Mucosa of gallbladder (tissue), 1 donor: ENCODE measurements at places on chromosomes 11 and 22.

- DNase-seq = no peak
Observed at GRCh38 chr22:40606306-40606705, 30.2 kb downstream of the MRTFA start.

DNA sequence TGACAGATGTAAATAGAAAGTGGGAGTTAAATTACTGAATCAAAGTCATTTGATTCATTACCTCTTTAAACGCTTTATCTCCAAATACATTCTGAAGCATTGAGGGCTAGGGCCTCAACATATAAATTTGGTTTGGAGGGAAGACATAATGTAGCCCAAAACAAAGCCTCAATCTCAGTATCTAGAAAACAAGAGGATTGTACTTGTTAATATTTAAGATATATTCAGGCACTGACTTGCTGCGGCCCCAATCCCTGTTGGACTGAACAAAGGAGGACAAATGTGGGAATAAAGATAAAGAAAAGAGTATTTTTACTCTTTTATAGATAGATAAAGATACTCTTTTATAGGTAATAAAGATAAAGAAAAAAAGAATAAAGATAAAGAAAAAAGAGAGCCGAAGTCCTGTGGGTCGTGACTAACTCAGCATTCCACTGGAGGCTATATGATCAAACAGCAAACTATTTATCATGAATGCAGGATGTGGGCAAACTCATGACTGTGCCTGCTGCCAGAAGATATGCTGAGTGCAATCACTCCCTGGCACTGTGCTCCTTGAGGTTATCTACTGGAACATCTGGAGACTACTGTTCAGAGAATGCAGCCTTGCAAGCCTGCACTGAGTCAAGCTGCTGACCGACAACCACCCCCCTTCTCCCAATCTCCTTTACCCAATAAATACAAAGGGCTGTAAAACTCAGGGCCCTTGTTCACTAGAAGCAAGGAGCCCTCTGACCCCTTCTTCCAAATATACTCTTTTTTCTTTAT lies 6.9 kb downstream of the OR10V1 start:
- DNase-seq = no peak

DNA sequence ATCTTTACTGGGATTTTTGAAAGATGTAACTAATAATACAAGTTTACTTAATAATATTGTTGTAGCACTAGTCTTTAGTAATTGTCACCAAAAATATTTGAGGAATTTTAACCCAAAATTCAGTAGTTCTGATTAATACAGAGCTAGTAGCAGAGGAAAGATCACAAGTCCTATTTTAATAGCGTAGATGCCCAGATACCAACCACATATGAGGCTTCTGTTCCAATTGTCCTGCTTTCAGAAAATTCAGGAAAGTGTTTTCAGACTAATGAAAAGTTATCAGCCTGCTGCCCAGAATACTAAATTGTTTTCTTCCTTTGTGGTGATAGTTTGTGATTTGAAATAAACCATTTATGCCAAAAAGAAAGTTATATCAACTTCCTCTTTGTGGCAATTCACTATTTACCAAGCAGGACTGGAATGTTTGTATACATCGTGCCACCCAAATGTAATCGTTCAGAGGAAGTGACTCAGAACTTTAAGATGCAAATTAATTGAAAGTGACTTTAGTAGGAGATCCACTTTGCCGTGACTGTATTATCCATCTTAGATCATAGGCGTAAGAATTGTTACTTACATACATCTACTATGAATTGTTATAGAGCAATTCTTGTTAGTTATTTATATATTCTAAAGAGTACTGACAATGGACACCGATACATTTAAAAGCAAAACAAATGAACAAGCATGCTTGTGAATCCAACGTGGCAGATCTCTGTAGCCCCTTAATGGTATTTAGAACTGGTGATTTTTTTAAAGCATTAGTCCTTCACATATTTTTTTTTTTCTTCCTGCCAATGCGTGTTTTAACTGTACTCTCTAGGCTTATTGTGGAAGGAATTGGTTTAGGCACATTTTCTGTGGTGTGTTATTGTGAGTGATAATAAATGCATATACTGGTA lies 231.0 kb downstream of the DDX10 start:
- no peak for DNase-seq

GRCh38 chr11:121582296-121582695 lies 129.5 kb upstream of the SORL1-AS1 start:
- no peak for DNase-seq

- DNase-seq = no peak
Observed at GRCh38 chr22:26587991-26588613, 1.8 kb downstream of the TPST2 start.

- DNase-seq = no peak
Observed at GRCh38 chr11:131464461-131464860, 94.0 kb downstream of the NTM start.

GRCh38 chr11:67699521-67699920 lies 25.1 kb upstream of the ALDH3B2 start:
- no peak for DNase-seq

DNA sequence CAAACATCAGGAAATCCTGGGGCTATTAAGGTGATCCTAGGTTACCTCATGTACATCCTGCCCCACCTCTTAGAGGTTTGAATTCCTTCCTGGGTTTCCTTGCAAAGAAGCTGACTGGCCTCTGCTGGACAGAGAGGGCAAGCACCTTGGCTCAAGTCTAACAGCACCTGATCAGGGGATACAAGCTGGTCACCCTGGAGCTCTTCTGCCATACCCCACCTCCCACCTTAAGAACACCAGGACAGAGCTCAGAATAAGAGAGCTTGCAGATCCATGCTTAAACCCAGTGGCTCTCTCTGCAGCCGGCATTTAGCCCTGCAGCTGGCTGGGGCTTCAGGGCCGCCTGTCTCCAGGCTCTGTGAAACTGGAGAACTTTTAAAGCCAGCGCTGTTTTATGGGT lies 386.6 kb upstream of the NARS2 start:
- DNase-seq = no peak

- DNase-seq = peak; percentile 31
Observed at GRCh38 chr22:17842386-17842785, 68.1 kb upstream of the BID start.

- no peak for DNase-seq
Observed at GRCh38 chr11:66218036-66218435, 50.4 kb upstream of the RAB1B start.

- no peak for DNase-seq
Observed at GRCh38 chr11:113867843-113868503, 7.4 kb downstream of the USP28 start.

GRCh38 chr11:73586791-73587190 lies 11.1 kb downstream of the FAM168A start:
- DNase-seq = no peak

DNA sequence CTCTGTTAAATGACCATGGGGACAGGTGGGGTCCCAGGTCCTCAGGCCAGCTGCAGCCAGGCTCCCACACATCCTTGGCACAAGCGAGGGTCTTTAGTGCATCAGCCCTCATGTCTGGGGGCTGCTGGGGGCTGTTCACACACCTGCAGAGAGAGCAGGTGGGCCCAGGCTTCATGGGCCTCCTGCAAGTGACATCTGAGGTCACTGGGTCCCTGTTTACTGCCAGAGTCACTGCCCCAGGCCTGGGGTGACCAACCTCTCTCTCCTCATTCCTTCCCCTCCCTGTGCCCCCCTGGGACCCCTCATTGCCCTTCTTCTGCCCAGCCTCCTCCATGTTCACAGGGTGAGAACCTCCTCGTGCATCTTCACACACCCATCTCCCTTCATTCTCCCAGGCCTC lies 92.4 kb downstream of the RTL6 start:
- DNase-seq = no peak

DNA sequence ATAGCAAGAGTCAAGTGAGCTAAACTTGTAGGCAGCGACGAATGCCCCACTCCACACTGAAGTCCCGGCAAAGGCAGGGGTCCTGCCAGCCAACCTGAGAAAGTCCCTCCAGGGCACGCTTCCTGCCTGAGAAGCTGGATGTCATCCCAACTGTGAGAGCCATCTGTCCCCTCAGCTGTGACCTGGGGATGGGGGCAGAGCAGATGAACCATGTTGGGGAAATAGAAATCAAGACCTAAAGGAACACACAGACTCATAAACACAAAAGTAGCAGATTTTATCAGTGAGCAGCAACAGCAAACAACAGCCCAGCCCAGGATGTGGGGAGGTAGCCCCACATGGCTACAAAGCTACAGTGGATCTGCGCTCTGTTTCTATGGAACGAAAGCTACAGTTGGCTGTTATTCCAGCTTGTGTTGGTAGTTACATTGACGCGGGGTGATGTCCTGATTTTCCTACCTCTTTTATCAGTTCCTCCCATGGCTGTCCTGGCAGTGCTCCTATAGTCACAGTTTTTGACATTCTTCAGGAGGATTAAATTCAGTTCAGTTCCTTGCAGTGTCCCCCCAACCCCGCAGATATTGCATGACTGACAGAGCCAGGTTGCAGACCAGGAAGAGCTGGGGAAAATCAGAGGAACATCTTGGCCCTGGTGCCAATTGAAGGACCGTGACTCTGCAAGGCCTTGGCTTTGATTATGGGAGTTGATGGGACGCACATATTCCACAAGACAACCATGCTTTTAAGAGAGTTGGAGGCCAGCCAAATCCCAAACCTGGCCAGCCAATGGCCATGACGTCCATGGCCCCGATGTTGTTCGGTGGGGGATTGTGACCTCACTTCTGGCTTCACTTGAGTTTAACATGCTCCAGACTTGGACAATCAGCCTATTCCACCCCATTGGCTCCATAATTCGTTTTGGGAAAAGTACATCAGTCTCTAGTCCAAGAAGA lies 14.6 kb downstream of the MRGPRD start:
- DNase-seq = no peak

DNA sequence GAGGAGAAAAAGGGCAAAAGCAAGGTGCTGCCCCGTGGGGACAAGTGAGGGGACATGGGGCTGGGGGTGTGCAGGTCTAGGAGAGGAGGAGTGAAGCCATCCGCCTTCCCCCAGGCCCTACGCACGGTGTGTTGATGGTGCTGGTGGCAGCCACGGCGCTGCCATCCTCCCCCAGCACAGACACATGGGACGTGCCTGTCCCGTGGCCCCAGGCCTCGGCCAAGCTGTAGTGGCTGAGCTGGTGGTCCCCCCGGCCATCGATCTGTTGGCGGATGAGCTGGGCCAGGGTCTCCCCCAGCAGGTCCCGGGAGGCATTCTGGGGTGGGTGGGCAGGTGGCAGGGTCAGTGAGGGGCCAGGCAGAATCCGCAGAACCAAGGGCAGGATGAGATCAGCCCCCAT lies 18.9 kb downstream of the GGT5 start:
- DNase-seq = no peak

GRCh38 chr11:9625162-9625561 lies 38.7 kb upstream of the SWAP70 start:
- DNase-seq = no peak

DNA sequence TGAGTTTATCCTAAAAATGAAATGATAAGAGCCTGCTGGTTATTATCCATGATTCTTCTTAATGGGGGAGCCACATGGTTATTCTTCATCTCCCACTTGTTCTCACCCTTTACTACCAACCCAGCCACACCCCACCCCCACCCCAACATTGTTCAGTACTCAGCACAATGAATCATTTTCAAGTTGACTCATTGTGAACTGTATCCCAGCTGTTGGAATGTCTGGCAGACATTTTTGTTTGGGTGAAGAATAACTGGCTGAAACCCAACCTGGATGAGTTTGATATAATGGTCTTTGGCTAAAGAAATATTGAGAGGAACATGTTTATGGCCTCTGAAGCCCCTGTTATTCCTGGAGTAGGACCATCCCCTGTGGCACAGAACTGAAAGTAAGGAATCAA lies 136.2 kb downstream of the ELP4 start:
- no peak for DNase-seq

GRCh38 chr11:74948546-74948897 lies 369 bp downstream of the XRRA1 start:
- DNase-seq = no peak

GRCh38 chr11:89159974-89160373 lies 17.7 kb upstream of the TYR start:
- no peak for DNase-seq

- DNase-seq = no peak
Observed at GRCh38 chr11:115607621-115608221, 103.5 kb upstream of the CADM1 start.

DNA sequence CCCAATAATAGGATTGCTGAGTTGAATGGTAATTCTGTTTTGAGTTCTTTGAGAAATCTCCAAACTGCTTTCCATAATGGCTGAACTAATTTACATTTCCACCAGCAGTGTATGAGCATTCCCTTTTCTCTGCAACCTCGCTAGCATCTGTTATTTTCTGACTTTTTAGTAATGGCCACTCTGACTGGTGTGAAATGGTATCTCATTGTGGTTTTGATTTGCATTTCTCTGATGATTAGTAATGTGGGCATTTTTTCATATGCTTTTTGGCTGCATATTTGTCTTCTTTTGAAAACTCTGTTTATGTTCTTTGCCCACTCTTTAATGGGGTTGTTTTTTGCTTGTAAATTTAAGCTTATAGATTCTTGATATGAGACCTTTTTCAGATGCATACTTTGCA lies 97.4 kb downstream of the FDX1 start:
- no peak for DNase-seq

DNA sequence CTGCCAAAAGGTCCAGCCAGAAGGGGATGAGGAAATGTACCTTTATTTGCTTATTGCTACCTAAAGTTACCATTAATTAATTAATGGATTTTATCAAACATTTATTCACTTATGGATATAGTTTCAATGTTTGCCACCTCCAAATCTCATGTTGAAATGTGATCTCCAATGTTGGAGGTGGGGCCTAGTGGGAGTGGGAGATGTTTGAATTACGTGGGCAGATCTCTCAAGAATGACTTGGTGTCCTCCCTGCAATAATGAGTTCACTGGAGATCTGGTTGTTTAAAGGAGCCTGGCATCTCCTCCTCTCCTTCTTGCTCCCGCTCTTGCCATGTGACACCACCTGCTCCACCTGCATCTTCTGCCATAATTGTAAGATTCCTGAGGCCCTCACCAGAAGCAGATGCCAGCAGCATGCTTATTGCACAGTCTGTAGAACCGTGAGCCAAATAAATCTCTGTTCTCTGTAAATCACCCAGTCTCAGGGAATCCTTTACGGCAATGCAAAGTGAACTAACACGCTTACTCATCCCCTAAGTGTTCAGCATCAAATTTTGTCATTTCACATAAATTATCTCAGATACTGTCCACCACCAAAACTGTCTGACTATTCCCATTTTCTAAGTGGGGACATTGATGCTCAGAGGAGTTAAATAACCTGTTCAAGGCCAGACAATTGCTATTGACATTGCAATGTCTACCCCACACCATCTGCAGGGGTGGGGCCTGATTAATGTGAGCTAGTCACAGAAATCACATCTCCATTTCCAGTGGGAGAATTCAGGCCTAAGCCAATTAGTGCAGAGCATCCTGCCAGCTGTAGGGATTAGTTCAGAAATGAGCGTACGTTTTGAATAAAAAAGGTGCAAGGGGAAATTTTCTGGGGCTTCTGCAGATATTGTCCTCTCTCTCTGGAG lies 51.6 kb upstream of the SYN3 start:
- DNase-seq = no peak

DNA sequence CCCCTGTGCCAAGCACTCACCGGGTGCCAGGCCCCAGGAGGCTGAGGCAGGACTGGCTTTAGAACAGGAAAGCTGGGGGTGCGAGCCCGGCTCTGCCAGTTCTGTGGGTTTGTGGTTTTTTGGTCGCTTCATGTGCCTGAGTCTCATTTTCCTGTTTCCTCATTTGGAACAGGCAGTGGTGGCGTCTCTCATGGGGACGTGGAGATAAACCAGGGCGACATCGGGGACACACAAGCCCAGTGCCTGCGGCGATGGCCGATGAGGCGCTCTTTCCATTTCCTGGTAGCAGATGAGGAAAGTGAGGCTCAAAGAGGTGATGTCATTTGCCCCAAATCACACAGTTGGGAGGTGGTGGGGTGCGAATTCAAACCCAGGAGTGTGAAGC lies 20.8 kb upstream of the CHKA start:
- no peak for DNase-seq
